Activated CD8-positive, alpha-beta memory T cell treated with anti-CD3 and anti-CD28 coated beads, Interleukin-2, amount 50 U/mL, for 4 hours (primary cell): ENCODE measurements at places on chromosomes 7 and 10.

GRCh38 chr10:112858986-112859651, 90.9 kb upstream of the TCF7L2 start:
- no peak for DNase-seq

- DNase-seq, result no peak
These were observed 33.6 kb upstream of the RAPGEF5 start for GRCh38 chr7:22390516-22390915.

DNA sequence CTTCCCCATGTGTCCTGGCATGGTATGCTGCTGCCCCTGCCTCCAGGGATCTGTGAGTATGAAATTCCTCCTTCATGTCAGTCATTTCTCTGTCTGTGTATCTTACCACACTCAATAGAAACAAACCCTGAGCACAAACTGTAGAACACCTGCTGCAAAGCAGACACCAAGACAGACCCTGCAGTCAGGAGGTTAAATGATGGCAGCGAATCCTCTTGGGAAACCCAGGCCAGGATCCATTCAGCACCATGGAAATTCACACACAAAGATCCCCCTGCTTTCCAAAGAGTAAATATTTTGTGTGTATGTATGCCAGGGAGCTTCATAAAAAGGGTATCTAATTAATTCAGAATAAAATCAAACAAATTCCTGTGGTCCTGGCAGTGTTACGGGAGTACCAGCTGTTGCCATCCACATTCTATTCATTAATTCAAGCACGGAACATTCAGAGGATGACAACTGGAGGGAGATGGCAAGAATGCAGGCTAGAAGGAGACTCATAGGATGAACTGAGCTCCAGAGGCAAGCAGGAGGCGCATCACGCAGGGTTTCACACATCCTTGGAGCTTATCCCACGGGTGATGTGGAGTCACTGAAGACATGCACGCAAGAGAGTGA, 14.8 kb downstream of the ITIH5 start:
- no peak for DNase-seq

DNA sequence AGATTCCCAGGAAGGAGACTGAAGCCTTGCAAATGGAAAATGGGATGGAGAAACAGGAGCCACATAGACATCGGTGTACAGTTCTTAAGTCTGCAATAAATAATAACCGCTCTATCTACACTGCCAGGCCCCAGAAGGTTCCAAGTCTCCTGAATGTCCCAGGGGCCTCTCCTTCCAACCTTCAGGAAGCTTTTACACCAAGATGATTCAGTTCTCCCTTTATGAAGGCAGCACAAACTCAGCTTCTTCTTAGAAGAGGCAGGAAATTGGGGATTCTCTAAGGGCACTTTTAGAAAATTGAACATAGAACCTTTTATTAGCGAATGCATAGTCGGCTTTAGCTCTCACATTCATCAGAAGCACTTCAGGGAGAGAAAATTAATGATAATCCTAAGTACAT, 130.8 kb upstream of the LYZL1 start:
- DNase-seq, result no peak

DNA sequence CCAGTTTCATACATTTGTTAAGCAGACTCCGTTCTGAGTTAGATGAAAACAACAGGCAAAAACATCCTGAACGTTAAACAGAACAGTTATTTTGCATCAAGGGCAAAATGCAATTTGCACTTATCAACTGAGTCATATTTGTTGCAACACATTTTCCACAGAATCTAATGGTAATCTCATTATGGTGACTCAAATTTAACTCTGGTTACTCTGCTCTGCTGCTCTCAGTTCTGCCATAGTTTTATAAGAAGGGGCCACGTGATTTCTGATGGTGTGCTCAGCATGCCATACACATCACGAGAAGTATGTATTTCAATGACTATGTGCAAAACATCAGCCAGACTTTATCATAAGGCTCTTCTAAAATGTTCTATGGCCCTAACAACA, 148.8 kb downstream of the CHCHD3 start:
- DNase-seq, result no peak

- no peak for DNase-seq
These were observed 23.3 kb upstream of the PCGF5 start for GRCh38 chr10:91197127-91197526.

DNA sequence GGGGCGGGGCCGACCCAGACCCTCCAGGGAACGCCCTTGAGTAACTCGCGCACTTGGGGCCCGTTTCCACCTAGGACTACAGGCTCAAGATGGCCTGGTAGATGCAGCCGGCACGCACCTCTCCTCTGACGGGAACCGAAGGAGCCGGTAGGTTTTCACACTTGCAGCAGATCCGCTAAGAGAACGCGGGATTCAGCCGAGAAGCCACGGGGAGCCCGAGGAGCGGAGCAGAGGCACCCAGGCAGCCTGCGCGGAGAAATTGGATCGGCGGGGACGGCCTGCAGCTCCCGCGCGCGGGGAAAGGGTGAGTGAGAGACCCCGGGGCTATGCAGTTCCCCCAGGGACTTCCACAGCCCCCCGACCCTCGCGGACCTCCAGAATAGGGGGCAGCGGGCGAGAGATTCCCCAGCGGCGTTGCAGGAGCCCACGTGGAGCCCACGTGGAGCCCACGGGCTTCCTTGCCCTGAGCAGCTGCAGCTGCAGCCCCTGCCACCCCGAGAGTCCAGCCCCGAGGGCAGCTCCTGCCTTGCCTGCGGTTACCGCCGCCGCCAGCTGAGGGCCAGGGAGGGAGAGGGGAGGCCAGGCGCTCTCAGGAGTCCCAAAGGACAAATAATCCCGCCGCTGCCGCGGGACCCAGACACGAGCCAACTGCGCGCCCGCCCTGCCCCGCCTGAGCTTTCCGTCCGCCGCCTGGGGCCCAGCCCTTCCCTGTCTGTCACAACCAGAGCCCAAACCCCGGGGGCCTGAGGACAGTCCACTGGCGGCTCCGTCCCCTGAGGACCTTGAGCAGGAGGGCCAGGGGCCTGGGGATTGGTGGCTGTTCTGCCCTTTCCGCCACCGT, 13.1 kb downstream of the IFT22 start:
- DNase-seq, result peak; percentile 49

GRCh38 chr7:7152315-7152714, 30.0 kb upstream of the C1GALT1 start:
- DNase-seq, result no peak

GRCh38 chr10:10677479-10677878, 340.2 kb upstream of the CELF2 start:
- no peak for DNase-seq

DNA sequence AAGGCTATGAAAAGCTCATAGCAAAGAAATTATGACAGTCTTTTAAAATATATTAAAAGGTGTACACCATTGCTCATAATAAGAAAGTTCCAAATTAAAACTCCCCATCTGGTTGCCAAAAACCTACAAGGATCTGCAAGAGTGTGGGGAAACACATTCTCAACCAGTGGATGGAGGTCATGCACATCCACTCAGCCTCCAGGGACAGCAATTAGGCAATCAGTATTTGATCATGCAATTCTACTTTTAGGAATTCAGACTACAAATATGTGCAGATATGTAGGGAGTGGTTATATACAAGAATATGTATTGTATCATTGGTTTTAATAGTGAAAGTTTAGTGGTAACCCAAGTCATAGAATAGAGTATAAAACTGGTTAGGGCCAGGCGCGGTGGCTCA, 157.8 kb downstream of the FGFR2 start:
- DNase-seq, result no peak

DNA sequence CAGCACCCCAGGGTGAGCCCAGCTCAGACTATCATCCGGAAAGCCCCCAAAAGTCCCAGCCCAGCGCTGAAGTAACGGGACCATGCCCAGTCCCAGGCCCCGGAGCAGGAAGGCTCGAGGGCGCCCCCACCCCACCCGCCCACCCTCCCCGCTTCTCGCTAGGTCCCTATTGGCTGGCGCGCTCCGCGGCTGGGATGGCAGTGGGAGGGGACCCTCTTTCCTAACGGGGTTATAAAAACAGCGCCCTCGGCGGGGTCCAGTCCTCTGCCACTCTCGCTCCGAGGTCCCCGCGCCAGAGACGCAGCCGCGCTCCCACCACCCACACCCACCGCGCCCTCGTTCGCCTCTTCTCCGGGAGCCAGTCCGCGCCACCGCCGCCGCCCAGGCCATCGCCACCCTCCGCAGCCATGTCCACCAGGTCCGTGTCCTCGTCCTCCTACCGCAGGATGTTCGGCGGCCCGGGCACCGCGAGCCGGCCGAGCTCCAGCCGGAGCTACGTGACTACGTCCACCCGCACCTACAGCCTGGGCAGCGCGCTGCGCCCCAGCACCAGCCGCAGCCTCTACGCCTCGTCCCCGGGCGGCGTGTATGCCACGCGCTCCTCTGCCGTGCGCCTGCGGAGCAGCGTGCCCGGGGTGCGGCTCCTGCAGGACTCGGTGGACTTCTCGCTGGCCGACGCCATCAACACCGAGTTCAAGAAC, 1.1 kb downstream of the VIM start:
- peak; percentile 87 for DNase-seq

DNA sequence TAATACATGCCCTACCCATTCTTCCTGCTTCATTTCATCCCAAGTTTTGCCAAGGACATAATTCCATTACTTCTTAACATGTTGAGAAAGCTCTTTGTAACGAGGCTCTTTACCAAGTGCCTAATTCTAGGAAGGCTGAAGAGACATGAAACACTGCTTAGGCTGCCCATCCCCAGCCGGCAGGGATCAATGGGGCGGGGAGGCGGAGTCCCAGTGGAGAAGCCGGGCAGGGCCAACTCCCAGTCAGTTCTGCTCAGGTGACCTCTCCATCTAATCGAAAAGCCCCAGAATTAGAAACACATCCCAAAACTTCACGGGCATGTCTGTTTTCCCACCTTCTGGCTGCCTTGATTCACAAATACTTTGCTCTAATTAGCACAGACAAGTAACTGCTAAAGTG, 89.5 kb upstream of the LYZL1 start:
- no peak for DNase-seq

DNA sequence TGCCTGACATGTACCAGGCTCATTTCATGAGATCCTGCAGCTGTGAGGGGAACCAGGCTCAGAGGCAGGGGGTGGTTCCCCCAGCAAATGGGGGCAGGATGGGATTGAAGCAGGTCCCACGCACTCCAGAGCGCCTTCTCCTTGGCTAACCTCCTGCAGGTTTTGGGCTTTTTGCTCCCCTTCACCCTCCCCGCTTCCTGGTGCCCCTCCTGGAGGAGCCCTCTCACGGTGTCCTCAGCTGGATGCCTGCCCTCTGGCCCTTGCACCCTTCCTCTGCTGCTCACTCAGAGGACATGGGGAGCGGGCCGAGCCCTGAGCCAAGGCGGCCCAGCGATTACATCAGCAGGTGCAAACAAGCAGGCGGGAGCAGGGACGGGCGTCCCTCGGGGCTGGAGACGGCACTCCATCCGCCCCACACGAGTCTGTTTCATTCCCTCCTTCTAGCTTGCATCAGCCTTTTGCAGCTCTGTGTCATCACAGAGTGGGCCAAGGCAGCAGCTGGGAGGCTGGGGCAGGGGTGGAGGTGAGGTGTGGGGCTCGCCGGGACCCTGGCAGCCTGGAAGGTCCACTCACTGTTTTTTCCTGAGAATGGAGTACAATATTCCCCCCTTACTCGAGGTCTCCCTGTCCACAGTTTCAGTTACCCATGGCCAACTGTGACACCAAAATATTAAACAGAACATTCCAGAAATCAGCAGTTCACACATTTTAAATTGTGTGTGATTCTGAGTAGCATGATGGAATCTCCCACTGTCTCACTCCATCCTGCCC, 52.7 kb upstream of the SLC29A3 start:
- DNase-seq, result no peak

DNA sequence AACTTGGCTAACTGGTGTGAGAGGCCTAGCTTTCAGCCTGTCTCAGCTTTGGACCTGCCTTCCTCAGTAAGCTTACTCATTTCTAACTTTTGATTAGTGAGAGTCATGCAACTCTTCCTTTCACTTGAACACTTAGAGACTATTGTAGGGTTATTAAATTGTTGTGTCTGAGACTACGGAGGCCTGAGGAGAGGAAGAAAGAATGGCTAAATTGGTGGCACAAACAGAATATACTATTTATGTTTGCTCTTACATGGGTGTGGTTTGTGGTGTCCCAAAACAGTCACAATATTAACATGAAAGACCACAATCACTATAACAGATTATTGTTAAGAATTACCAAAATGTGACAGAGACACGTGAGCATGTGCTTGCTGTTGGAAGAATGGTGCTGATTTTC, 82.1 kb downstream of the TRIM24 start:
- no peak for DNase-seq
